Ovary (tissue), 10 donors: ENCODE measurements at places on chromosomes 16 and 17. TPM values are rescaled to one million over a fixed set of nuclear protein-coding genes. Genes with fewer than 3 reads are reported as not detected.

GRCh38 chr16:85858984-85859817, 39.8 kb upstream of the IRF8 start:
- DNase-seq, result no peak

- no peak for DNase-seq
Observed at GRCh38 chr17:80005360-80006338, 30.0 kb downstream of the TBC1D16 start.

DNA sequence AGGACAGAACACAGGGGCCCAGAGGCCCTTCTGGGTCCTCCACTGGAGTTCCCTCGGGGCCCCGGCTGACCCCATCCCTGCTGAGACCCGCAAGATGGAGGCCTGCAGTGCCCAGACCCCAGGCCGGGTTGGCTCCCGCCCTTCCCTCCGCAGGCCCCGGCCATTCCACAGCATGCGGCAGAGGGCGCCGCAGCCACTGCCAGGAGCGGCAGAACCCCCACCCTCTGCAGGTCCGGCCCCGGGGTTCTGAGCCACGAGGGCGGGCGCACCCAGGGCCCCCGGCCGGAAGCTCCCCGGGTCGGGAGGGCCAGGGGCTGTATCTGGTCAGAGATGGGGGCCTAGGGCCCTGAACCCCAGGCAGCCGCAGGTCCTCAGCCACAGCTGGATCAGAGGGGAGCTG, 2.4 kb upstream of the PERCC1 start:
- DNase-seq, result no peak

The DLX4 gene
- total RNA-seq, result not detected

- no peak for DNase-seq
Observed at GRCh38 chr16:86396901-86397311, 113.4 kb upstream of the FOXF1 start.

The SAMD14 gene
- total RNA-seq, result 0.36 TPM

The KRT23 gene
- 0.22 TPM for total RNA-seq
